GM18507 (cell line): ENCODE measurements at places on chromosomes 16 and 17.

DNA sequence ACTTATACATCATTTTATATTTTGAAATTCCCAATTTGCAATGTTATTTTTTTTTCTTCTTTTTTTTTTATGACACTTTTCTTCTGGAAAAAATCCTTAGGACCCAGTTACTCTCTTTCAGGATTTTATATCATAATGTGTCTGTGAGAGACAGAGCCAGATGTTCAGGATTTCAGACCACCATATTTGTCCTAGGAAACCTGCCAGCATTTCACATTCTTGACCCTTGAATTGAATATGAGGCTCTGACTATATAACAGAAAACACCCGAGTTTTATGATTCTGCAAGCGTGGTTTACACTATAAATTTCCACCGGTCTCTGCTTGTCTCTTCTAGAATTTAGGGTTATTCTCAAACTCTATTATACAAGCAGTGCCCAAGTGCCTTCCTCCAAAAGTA, 621.0 kb downstream of the WWOX start:
- no peak for DNase-seq

GRCh38 chr17:65433592-65433991, 127.9 kb downstream of the AXIN2 start:
- no peak for DNase-seq

DNA sequence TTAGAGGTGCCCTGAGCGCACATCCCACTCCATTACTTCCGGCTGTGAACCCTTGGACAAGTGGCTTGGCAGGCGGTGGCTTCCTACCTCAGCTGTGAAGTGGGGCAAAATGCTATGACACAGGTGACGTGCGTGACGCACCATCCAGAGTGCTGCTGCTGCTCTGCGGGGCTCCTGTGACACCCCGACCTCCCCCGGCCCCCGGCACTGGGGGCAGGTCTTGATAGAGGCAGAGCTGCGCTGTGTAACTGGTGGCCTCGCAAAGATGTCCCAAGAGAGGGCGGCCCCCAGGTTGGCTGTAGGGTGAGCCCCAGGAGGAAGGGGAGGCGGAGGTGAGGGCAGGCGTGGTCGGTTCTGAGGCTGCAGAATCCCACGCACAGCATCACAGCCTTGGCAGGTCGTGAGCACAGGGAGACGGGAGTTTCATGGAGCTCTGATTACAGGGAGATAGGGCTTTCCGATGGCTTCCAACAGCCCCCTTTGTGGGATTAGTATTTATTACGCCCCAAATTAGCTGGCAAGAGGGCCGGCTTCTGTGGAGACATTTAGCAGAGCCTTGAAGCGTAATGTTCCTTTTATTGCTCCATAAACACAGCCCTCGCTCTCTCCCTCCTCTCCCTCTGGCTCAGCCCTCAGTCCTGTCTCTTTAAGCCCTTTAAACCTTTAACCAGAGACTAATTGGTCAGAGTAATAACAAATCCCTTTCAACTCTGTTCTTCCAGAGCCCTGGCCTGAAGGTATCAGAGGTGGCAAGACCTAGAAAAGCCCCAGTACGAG, 328.1 kb downstream of the C16orf95 start:
- DNase-seq, result no peak

- DNase-seq, result peak; percentile 80
Measured at GRCh38 chr17:81345228-81346089, 49.8 kb upstream of the BAHCC1 start.

GRCh38 chr17:6471531-6472465, 27.5 kb downstream of the PIMREG start:
- DNase-seq, result no peak

GRCh38 chr16:73945631-73946030, 351.0 kb upstream of the PSMD7 start:
- no peak for DNase-seq

GRCh38 chr17:17685775-17686291, 4.6 kb downstream of the RAI1 start:
- no peak for DNase-seq

- DNase-seq, result no peak
Measured at GRCh38 chr16:89564476-89565255, 4.2 kb downstream of the RPL13 start.
